ENCODE measurements at places on chromosomes 7 and 10.
A peak's percentile ranks its signal among the peaks of the same experiment; 100 is the strongest.

- DNase-seq: peak; percentile 52
Measured at GRCh38 chr7:89772276-89772675, 382.0 kb upstream of the STEAP1 start.

GRCh38 chr10:33496096-33496495, 161.6 kb upstream of the NRP1 start:
- DNase-seq: no peak

DNA sequence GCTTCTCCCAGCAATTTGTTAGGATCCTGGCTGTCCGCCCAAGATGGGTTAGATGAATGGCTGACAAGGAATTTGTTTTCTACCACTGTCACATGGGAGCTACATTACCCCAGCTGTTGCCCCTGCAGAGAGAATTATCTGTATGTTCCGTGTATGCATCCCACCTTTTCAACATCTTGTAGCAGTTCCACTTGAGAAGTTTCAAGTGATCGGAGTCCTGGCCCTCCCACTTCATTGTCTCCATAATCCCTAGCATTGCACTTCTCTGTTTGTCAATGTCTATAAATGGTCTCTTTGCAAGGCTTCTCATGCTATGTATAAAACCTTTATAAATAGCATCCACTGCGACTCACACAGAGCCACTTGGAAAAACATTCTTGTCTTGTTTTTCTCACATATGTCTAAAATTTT, 972.5 kb downstream of the CNTNAP2 start:
- no peak for DNase-seq

GRCh38 chr10:10975647-10976046, 42.0 kb upstream of the CELF2 start:
- DNase-seq: no peak

DNA sequence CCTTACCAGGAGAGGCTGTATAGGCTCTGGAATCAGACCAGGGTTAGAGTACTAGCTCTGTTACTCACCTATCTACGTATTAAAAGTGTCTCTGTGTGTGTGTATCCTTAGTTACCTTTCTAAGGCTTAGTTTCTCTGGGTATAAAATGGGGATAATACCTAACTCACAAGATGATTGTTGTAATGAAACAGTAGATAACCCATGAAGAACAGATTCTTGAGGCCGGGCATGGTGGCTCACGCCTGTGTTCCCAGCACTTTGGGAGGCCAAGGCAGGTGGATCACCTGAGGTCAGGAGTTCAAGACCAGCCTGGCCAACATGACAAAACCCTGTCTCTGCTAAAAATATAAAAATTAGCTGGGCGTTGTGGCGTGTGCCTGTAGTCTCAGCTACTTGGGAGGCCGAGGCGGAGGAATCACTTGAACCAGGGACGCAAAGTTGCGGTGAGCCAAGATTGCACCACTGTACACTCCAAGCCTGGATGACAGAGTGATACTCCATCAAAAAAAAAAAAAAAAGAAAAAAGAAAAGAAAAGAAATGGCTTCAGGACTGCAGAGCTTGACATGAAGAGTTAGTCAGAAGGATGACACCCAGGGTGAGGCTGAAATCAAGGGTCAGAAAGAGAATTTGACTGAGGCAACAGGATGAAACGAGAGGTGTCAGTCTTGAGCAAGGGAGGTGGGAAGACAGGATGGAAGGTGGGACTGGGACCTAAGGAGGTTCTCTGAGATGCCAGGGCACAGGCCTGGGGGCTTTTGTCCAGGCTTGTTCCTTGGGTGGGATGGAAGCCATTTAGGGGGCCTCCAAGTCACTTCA, 33.4 kb downstream of the PRKAR2B start:
- no peak for DNase-seq

GRCh38 chr10:52801947-52802346, 29.4 kb upstream of the MBL2 start:
- no peak for DNase-seq

GRCh38 chr10:61225939-61226338, 227.2 kb downstream of the TMEM26 start:
- no peak for DNase-seq

- no peak for DNase-seq
Measured at GRCh38 chr10:93417266-93417665, 64.9 kb downstream of the MYOF start.

DNA sequence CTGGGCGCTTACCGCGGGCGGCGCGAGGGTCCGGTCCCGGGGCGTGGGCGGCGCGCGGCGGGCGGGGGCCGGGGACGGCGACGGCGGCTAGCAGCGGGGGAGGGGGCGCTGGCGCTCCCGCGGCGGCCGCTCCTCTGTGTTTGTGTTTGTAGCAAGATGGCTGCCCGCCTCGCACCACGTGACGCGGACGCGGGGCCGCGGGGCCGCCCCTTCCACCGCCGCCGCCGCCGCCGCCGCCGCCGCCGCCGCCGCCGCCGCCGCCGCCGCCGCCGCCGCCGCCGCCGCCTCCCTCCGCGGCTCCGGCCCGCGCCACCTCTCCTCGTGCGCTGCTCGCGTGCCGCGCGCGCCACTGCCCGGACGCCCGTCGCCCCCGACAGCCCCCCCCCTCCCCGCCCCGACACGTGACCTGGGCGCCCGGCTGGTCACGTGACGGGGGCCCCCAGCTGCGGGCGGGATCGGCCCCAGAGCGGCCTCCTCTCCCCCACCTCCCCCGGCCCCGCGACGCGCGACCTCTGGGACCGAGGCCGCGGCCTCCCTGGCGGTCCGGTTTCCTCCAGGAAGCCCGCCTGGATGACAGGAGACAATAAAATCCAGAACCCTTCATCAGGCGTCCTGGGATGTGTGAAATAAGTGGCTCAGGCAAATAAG, at the start of gene GIGYF1:
Gene GIGYF1 (minus strand): TSS at position 153 of the 648 bp plus-strand sequence. CDS start 6,012 bp downstream, outside the sequence.
- peak; percentile 91 for DNase-seq

- DNase-seq: no peak
Measured at GRCh38 chr10:22537810-22538209, 176.6 kb downstream of the PIP4K2A start.

DNA sequence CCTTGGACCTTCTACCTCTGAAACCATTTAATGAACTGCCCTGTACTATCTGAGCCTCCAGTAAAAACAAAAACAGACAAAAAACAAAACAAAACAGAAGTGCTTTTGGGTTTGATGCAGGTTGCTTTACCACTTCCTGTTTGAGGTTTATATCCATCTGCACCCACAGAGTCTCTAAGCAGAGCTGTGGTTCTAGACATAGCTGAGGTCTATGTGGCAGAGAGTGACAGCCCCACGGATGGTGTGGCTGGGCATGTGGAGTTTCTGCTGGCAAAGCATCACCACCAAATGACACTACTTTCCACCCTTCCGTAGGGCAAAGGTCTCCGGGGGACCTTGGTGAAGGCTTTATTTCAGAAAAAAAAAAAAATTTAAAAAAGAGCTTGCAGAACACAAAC, 754.2 kb downstream of the GRID1 start:
- no peak for DNase-seq

DNA sequence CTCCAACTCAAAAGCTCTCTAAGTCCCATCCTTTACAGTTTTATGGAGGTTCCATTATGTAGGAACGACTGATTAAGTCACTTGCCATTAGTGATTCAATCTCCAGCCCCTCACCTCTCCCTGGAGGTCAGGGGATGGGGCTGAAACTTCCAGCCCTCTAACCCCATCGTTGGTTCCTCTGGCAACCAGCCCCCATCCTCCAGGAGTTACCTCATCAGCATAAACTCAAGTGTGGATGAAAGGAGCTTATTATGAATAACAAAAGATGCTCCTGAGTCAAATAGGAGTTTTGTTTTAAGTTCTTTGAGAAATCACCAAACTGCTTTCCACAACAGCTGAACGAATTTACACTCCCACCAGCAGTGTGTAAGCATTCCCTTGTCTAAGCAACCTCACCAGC, 494.3 kb upstream of the AUTS2 start:
- no peak for DNase-seq

DNA sequence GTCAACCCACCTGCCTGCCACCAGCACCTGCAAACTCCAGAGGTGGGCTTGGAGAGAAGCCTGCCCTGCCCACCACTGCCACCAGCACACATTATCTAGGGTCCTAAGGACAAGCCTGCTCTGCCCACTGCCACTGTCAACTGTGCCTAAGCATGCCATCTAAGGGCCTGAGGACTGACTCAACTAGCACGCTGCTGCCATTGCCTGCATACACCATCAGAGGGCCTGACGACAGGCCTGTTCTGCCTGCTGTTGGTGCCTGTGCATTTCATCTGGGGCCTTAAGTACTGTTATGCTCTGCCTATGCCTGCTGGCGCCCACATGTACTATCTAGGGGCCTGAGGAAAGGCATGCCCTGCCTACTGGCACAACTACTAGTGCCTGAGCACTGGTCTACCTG, 27.0 kb upstream of the LRRD1 start:
- no peak for DNase-seq

DNA sequence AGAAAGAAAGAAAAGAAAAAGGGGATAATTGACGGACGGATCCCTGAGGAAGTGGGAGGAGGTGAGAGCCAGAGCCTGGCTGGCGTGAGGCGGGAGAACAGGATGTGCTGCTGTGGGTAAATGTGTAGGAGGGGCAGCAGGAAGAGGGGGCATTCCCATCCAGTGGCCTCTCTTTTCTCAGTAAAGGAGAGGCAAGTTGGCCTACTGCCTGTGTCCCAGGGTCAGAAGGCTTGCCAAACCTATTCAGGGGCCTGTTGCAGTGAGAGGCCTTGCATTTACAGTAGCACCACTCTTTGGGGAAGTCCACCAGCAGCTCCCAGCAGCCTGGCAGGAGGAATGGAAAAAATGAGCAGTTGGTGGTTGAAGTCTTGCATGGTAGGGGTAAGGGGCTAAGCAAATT, 26.6 kb upstream of the ASCC1 start:
- no peak for DNase-seq

- peak; percentile 78 for DNase-seq
Measured at GRCh38 chr7:23863209-23863787, 153.3 kb downstream of the STK31 start.

GRCh38 chr10:43218206-43218950, 48.5 kb downstream of the RASGEF1A start:
- DNase-seq: no peak
